ENCODE measurements at places on chromosomes 5 and 9.

GRCh38 chr5:180056153-180056552, 15.4 kb downstream of the RNF130 start:
- DNase-seq: no peak

- no peak for DNase-seq
Measured at GRCh38 chr5:136780518-136780917, 415.2 kb upstream of the TRPC7 start.

- DNase-seq: no peak
Measured at GRCh38 chr9:818958-819357, 22.5 kb upstream of the DMRT1 start.

GRCh38 chr5:76404223-76405211, 1.4 kb downstream of the IQGAP2 start:
- DNase-seq: peak; percentile 51

GRCh38 chr9:135666534-135667462, 3.7 kb downstream of the LCN9 start:
- DNase-seq: no peak

DNA sequence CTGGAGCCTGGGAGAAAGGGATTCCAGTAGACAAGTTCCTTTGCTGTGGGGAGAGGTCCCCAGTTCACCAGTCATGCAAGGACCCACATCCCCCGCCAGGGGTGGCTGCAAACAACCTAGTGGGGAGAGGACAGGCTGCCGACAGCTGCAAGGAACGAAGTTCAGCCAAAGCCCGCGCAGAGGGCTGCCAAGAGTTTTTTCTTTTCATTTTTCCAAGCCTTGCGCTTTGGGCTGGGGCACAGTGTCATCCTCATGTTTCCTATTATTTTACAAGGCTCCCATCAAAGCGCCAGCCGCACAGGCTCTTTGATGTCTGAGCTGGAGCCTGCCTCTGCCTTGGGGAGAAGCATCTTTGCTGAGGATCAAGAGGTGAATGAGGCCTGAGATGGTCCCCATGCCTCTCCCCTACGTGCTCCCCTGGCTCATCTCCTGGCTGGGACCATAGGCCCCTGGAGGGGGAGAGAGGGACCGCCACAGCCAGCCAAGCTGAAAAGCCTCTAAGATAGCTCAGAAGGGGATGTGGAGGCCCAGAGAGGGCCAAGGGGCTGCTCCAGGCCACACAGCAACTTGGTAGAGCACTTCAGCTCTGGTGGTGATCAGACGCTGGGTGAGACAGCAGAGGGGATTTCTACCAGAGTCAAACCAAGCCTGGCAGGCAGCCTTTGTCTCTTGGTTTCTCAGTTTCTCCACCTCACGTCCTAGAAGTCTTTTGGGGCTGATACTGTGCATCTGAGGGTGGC, 50.4 kb upstream of the SYNPO start:
- no peak for DNase-seq

- no peak for DNase-seq
Measured at GRCh38 chr5:26872337-26872736, 166.0 kb downstream of the CDH9 start.

Measured in CD4-positive, alpha-beta T cell (primary cell).